Cerebellar cortex (tissue), 1 donor: ENCODE measurements at places on chromosomes 16 and 17.

GRCh38 chr17:57832314-57833178 is 17.3 kb downstream of the MRPS23 start:
- no peak for DNase-seq

DNA sequence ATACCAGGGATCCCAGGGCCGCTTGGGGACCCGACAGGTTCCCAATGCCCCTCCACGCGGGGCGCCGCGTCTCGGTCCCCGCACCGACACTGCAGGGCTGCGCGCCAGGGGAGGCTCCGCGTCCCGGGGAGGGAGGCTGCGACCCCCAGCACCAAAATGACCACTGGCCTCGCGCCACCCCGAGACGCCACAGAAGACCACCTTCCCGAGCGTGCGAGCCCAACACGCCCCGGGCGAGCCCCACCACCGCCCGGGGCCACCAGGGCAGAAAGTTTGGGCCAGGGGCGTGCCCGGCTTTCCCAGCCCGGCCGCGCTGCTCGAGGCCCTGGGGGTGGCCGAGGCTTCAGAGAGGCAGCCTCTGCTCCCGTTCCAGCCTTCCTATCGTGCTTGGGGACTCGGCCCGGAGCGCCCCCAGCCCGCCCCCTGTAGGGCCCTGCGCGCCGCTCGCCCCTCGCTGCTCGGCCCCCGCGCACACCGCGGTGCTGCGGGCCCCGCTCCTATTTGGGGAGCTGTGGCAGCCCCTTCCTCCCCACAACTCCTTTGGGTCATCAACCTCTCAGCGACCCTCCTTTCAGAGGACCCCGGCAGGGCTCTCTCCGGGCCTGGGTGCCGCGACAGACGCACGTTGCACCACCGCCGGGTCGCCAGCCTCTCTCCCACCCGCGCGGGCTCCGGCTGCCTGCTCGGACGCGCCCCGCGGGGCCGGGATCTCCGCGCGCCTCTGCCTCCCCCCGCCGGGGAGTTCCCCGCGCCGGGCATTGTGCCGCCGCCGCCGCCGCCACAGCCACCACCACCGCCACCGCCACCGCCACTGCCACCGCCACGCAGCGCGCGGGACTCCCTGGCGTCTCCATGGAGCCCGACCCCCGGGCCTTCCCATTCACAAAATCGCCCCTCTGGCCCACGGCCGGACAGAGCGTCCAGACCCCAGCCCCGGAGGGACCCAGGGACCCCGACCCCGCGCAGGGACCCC is 892 bp downstream of the RBFOX3 start:
- DNase-seq: no peak

GRCh38 chr17:51585514-51586104 is 325.3 kb downstream of the UTP18 start:
- peak; percentile 74 for DNase-seq

DNA sequence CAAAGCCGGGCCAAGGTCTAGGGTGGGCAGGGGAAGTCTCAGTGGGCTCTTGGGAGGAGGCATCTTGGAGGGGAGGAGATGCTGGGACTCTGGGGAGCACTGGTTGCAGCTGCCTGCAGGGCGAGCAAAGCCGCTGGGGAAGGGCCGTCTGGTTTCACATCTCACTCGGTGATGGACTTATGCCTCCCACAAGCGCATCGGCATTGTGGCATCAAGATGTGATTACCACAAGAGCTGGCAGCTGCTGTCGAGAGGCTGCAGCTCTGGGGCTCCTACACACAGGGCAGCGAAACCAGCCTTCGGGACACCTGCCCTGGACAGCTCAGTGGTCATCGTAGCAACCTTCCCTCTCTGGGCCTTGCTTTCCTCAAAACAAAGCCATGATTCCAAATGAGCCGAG is 3.1 kb upstream of the KCNJ12 start:
- DNase-seq: no peak

- DNase-seq: peak; percentile 39
Observed at GRCh38 chr17:82615084-82616020, 32.9 kb downstream of the WDR45B start.

DNA sequence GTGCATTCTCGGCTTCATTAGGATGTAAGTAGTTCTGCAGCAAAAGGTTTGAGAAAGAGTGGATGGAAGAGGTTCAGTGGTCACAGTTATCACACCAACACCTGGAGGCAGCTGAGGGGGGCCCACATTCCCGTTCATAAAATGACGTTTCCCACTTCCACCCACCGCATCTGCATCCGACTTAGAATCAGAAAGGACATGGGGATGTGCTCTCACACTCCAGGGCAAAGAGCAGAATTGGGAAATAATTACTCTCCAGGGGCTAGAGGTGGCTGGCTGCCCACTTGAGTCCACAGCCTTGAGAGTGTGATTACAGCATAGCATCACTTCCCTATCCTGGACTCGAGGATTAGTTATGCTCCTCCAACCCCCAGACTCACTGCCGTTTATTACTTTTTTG is 122.0 kb downstream of the CPPED1 start:
- no peak for DNase-seq

GRCh38 chr17:27560668-27561067 is 70.3 kb upstream of the LGALS9 start:
- DNase-seq: no peak

GRCh38 chr16:84190731-84191388 is at the start of gene ADAD2:
TSS of gene ADAD2 (plus strand) at chr16:84191157. CDS start at chr16:84191231, 74 bp downstream.
- DNase-seq: no peak
